ENCODE measurements at places on chromosomes 7 and 10.

- DNase-seq: no peak
Measured at GRCh38 chr7:146960773-146961391, 844.3 kb downstream of the CNTNAP2 start.

DNA sequence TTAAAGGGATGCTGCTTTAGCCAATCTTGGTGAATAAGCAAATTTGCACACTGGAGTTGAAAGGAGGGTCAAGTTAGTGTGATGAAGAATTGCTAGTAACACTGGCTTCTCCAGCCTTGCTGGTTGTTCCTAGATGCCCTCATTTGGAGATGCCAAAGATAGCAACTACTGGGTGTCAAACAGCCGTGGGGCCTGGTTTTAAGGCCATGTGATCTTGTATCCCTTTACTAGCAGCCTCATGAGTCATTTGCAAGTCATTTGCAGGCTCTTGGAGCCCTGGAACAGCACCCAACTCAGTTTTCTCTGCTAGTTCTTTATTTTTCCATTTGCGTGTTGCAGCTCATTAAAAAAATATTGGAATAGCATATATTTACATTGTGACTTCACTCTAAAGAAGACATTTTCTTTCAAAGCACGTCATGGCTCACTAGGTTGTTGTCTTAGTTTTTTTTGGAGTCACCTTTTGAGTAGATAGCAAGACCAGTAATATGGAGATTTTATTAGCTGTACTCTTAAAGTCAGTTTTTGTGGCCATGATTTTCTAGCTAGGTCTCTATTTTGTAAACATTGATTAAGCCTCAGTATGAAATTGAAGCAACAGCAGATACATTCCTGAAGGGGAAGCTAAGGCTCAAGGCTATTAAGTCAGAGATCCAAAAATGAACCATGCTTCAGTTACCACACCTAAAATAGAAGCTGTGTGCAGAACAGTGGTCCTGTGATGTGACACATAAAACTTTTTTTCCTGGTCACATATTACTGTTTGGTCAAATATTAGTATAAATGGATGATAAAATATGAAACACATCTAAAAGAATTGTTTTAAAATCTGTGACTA lies 1.3 kb downstream of the LSMEM1 start:
- DNase-seq: peak; percentile 27

DNA sequence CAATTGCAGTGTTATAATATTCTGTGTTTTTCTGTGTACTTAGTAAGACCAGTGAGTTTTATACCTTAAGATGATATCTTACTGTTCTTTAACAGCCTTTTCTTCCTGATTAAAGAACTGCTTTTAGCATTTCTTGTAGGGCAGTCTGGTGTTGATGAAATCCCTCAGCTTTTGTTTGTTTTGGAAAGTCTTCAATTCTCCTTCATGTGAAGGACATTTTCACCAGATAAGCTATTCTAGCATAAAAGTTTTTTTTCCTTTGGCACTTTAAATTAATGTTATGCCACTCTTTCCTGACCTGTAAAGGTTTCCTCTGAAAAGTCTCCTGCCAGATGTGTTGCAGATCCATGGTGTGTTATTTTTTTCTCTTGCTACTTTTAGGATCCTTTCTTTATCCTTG lies 1059.8 kb downstream of the LRMDA start:
- no peak for DNase-seq

DNA sequence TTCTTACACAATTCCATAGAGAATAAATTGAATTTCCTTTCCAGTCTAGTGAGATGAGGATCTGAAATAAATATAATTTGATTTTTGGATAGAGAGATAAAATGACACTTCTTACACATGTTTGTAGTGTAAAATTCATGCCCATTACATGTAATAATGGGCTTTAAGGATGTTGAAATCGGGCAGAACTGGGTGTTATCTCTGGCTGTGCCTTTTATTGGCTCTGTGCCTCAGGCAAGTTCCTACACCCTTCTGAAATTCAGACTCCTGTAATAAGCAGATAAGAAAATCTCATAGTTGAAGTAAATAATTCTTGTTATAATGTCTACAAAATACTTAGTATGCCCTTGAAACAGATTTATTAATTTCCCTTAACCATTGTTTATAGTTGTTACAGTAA lies 125.6 kb downstream of the SEMA3A start:
- no peak for DNase-seq

- peak; percentile 27 for DNase-seq
Measured at GRCh38 chr7:105224884-105225651, 163.7 kb downstream of the SRPK2 start.

DNA sequence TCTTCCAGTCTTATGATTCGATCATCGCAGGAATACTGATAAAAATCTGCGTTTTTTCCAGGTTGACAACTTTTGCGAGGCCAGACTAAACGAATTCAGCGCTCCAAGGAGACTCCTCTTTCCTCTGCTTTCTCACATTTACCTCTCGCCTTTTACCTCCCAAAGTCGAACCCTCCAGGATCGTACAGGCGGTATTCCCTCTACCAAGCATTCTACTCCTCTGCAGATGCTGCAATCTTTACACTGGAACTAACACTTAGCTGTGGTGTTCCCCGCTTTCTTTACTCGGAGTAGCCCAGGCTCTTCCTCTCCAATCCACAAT lies 449 bp downstream of the NUDT5 start:
- no peak for DNase-seq

DNA sequence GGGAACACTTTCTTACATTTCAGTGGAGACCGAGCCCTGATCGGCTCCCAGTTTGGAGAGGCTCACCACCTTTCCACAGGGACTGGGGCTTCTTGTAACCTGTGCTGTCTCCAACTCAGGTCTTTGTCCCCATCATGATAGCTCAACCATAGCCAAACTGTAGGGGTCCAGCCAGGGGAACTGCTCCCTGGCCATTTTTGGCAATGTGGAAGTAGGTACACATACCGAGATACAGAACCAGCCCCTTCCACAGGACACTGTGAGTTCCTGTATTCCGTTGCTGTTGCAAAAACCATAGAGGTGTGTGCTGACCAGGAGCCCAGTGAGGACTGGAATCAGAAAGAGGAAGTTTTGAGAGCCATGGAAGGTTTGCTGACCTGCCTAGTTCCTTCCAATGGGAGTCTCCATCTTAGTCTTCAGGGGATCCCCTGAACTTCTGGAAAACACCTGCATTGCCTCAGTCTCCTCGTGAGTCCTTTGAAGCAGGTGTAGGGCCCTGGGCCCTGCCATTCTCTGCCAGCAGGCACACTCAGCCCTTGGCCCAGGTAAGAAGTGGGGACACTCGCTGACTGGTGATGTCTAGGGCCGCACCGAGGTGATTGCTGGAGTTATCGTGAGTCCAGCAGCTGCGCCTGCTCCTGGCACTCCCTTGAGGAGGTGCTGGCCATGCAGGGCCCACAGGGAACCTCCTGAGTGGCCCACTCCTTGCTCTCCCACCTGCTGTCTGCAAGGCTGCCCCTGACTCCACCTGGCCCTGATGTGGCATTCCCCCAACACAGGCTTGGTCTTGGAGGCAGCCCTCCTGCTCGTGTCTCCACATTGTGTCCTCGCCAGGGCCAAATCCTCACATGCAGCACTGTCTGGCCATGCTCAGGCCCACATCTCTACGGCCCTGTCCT lies 11.2 kb downstream of the WDFY4 start:
- no peak for DNase-seq

- DNase-seq: no peak
Measured at GRCh38 chr7:99893280-99893679, 16.4 kb upstream of the OR2AE1 start.

DNA sequence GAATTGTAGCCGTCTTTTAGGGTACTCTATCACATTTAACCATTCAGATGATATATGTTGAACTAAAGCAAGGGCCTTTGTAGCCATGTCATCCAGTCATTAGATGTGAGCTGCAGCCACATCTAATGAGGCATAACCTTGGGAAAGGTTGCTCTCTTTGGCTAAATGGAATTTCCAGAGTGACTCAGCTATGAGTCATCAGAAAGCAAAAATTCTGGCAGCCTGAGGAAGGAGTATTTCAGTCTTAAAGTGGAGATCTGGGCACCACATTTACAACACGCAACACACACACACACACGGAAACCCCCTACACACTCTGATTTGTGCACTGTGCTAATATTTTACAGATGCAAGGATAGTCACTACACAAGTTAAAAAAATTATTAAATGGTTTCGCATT lies 176.9 kb upstream of the ZWINT start:
- no peak for DNase-seq

DNA sequence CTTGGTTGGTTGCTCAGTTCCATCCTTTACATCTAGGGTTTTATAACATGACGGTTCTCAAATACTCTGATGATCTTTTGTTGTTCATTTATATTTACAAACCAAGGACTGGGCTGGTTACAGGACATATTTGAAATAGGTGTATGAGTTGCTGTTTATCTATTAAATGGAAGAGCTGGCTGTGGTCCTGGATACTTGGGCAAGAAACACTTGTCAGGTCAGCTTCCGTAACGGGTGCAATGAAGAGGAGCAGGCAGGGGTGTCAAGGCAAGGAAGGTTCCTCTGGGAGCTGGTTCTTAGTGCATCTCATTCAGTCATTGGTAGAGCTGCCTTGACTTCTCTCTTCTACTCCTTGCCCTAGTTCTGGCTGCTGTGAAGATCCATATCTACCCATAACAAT lies 4.8 kb upstream of the TMEM26 start:
- no peak for DNase-seq

- DNase-seq: no peak
Measured at GRCh38 chr7:48471196-48471595, 299.9 kb downstream of the ABCA13 start.

GRCh38 chr10:33237736-33238624 lies 96.5 kb downstream of the NRP1 start:
- DNase-seq: no peak

DNA sequence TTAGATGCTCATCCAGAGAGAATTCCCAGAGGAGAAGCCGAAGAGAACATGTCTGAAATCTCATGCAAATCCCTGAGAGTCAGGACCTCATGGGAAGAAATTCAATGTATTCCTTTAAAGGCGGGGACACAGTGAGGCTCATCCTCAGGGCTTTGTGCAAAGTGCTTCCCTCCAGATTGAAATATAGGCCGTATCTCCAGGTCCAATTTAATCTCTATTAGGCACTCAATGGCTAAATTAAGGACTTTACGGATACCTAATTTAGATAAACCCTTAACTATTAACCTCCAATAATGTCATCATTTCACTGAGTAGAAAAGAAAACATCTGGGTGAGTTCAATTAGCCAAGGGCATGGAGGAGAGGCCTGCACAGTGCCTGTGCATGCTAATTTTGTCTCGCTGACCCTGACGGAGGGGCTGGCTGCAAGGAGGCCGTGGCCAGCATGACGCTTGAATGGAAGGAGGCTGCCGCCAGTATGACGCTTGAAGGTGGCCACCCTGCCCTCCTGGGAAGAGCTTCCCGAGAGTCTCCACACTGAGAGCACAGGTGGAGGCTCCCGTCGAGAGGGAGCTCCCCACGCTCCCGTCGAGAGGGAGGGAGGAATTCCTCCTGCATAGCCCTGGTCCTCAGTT lies 287.6 kb downstream of the ADARB2 start:
- DNase-seq: no peak

- DNase-seq: no peak
Measured at GRCh38 chr10:44245601-44245938, 139.3 kb downstream of the CXCL12 start.

GRCh38 chr10:12418725-12419261 lies 69.4 kb downstream of the CAMK1D start:
- DNase-seq: no peak

DNA sequence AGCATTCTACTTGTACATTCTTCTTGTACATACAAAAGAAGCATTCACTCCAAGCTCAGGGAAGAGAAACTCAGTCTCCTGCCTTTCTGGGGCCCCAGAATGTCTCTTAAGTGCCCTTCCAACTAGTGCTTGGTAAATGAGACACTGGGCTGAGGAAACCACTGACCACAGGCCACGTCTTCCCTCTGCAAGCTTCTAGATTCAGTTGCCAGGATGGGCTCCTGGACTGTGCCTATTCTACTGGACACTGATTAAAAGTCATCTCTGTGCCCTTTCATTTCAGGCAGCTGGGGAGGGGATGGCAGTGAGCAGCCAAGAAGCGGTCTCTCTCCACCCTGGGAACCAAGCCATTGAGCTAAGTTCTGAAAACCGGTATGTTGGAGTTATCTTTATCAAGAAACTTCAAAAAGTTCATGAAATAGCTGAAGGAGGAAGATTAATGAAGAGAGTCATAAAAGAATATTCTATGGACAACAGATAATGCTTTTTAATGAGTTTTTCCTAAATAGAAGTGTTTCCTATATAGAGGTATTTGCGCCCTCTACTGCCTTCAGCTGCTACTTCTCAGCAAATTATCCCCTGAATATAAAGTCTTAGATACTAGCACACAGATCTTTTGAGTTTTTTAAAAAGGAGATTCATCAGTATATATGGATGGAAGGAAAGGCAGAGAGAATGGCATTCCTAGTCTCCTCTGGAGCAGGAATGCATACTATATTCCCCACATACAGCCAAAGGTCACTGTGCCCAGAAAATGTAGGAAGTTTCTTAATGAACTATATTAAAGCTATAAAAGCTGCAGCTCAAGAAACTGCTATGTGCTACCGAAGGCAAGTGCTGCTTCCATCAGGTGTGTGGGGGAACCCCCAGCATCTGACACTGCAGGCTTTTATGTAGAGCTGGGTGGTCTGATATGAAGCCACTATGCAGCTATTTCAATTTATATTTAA lies 8.4 kb upstream of the IFIT1B start:
- DNase-seq: peak; percentile 52

- DNase-seq: no peak
Measured at GRCh38 chr10:4776234-4776638, 49.8 kb upstream of the AKR1E2 start.

DNA sequence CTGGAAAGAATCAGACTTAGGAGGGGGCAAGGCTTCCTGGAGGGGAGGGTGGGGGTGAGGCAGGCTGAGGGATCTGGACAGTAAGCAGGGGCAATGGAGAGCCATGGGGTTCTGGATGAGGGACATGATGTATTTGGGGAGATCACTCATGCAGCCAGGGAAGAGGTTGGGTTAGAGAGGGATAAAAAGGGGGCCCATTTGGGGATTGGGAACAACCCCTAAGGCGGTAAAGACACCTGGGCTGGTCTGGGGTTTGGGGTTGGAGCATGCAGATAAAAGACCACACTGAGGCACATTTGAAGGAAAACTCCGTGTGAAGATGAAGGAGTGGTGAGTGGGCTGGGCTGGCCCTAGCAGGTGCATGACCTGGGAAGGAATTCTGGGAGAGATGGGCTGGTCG lies 30.8 kb downstream of the HIF1AN start:
- DNase-seq: no peak

DNA sequence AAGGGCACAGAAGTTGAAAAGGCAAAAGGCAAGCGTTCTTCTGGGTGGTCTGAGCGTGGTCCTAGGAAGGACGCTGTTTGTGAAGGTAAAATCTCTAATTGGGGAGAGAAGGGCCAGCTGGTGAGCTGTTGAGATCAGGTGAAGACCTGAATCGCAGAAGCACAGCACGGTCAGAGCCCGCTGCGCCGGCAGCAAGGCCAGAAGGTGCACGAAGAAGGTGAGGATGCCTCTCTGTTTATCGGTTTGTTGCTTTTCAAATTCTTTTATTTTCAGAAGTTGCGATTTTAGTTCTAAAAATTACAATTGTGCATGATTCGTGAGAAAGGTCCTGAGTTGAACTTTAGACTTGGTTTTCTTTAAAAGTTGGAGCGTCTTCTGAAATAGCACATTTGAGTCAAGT lies 247.8 kb upstream of the FOXK1 start:
- no peak for DNase-seq
